ENCODE measurements at places on chromosomes 1 and 21.

DNA sequence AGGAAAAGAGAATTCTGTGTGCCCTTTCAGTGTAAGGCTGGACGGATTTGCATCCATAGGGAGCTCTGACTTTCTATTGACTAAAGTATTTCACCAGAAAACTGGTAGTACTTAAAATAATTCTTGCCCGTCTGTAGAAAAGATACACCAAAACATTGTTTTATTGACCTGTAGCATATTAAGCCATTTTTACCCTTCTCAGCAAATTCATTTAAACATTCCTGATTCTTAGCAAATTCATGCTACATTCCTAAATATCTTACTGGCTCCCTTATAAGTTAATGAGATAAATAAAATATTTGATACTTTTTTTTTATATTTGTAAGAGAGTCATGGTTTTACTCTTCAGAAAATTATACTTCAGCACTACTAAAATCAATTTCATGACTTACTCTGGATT, 1.6 kb upstream of the IPP start:
- DNase-seq = no peak

DNA sequence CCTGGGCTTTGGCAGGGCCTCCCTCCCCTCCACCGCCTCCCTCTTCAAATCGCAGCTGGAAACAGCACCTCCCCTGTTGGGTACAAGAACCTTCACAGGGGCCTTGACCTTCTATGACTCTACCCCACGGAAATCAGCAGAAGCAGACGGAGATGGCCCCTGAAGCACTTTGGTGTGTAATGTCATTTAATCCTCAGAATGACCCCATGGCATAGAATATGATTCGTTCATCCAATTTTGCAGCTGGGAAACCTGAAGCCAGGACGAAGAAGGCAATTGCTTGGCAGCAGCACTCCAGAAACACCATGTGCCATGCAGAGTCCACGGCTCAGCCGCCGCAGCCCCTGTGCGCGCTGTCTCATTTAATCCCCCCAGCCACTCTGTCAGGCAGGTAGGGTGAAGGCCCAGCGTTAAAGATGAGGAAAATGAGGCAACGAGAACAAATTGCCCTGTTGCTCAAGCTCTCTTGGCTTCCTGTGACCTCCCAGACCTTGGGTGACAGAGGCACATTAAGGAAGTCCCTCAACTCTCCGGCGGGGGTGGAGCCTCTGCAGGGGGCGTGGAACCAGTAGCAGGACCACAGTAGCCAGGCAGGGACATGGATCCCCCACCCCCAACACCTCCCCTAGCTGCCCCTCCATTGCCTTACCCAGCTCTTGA, 25.8 kb upstream of the LAPTM5 start:
- DNase-seq = no peak

- DNase-seq = no peak
Measured at GRCh38 chr1:216599851-216600250, 123.4 kb downstream of the ESRRG start.

DNA sequence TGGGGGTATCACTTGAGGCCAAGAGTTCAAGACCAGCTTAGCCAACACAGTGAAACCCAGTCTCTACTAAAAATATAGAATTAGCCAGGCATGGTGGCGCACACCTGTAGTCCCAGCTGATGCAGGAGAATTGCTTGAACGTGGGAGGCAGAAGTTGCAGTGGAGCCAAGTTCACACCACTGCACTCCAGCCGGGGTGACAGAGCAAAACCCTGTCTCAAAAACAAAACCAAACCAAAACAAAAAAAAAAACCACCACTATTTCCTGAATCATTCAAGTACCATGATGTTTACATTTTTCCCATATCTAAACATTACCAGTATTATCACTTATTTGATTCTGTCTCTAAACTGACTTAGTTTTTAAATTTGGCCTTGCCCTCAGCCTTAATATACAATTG, 29.5 kb downstream of the TUT4 start:
- no peak for DNase-seq

GRCh38 chr1:46472498-46473181, 17.0 kb upstream of the DMBX1 start:
- no peak for DNase-seq

DNA sequence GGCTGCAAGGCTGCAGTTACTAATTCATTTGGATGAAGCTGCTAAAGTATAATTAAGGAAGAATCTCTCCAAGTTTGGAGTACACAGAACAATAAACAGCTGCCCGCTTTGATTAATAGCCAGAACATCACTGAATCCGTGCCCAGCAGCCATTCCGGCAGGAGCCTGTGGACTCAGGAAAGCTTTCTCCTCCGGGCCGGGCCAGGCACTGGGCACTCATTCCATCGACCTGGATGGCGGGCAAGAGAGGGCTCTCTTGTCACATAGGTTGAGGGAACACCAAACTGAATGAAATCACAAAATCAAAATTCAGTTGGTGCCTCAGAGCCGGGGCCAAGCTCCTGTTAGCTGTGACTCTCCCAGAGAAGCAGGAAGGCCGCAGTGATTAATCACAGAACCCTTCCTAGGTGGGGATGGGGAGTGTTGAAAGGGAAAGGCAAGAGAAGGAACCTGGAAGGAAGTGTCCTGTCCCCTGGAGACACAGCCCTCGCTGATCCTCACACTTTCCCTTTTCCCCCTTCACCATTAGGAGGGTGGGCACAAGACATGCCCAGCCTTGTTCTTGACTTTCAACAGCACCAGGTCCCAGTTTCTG, 306.7 kb downstream of the NPHP4 start:
- no peak for DNase-seq

GRCh38 chr1:38077523-38078147, 31.0 kb upstream of the POU3F1 start:
- no peak for DNase-seq

DNA sequence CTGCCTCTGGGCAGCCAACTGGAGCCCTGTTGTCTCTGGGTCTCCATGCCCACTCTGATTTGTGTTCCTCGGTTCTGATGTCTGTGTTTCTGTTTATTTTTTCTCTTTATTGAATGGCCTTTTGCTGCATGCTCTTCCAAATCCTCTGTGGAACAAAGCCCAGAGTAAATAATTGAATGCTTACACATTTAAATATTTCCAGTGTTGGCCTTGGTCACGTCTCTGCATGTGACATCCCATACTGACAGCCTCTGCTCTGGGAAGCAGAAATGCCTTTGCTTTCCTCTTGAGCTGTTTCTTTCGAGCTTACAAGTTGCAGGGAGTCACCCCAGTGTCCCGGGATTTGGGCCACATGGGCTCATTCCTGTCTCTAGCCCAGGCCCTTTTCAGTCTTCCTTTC, 267.9 kb downstream of the PTPRU start:
- no peak for DNase-seq

DNA sequence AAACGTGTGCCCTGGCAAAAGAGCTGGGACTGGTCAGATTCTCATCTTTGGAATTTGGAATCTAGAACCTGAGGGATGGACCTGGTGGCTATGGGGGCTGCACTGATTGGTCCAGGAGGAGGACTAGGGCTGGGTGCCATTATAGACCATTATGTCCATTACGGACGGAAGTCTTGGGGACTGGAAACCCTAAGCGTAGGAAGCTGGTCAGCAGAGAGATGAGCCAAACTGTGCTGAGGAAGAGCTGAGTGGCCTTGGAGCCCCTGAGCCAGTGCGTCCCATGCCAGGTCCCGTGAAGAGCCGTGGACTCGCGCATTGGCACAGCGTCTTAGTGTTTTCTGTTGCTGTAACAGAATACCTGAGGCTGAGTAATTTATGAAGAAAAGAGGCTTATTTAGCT, 10.0 kb downstream of the MRAP start:
- DNase-seq = no peak

DNA sequence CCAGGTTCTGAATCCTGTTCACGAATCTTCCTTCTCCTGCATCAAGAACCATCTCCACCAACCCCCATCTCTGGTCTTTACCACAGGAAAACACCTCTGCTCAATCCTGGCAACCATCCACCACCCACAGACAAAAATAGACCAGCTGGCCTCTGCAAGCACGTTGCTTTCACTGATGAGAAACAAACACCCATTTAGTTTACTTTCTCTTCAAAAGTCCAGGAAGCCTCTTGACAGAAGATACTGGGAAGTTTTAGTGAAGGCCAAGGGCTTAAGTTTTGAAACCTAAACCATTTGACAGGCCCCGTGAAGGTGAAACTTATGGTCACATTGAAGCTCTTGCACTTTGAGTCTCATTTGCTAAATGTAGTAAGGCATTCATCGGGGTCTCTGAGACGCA, 122.6 kb upstream of the PPP2R5A start:
- no peak for DNase-seq

GRCh38 chr1:114338191-114338890, 172.7 kb downstream of the TRIM33 start:
- no peak for DNase-seq

- no peak for DNase-seq
Measured at GRCh38 chr1:204498981-204499380, 4.4 kb upstream of the PIK3C2B start.

GRCh38 chr21:29215709-29216108, 83.0 kb upstream of the BACH1 start:
- no peak for DNase-seq

DNA sequence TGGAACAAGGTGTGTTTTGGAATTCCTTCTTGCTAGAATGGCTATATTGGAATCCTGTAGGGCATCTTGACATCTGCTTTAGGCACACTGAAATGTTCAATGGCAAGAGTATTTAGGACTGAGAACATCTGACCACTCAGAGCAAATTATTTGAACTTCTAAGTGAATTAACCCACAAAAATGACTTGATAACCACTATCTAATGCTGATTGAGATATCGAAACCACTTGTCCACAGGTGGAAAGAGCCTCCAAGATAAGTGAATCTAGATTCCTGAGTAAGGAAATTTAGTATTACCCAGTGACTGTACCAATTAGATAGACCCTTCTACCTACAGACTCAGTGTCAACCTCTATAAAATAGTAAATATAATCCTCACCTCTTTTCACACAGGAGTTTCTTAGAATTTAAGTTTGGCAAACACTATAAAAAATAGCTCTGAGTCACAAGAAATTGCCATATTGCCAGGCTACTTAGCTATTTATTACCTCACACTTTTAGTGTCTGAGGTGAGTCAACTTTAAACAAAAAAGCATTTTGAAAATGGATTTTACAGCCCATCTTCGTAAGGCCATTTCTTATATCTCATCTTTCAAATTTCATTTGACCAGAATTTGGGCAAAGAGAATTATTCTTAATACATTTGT, 421.8 kb downstream of the PTBP2 start:
- no peak for DNase-seq

DNA sequence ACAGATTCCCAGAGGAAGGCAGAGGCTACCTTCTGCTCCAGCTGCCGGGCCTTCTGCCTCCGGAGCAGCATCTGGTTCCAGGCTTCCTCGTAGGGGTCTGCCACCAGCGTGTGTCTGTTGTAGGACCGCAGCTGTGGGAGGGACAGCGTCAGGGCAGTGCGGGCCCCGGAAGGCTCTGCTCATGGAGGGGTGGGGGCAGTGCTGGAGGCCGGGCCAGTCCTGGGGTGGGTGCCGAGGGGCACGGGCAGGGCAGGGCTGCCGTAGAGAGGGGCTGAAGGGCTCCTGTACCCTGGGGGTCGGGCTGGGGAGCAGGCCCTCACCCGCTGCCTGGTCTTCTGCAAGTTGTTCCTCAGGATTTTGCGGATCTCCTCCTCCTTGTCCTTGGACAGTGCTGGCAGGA, 53.2 kb downstream of the SLC9A1 start:
- no peak for DNase-seq

DNA sequence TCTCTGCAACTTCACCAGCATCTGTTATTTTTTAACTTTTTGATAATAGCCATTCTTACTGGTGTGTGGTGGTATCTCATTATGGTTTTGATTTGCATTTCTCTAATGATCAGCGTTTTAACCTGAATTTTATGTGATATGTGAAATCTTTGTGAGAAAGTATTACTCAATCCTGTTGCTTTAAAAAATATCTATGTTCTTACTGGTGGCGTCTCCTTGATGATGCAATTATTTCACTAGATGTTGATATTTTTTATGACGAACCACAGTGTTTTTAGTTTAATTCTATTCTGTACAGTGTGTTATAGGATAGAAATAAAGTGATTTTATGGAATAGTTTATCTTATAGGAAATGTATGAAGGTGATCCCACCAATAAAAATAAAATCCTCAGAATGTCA, 54.7 kb upstream of the GPR88 start:
- no peak for DNase-seq

DNA sequence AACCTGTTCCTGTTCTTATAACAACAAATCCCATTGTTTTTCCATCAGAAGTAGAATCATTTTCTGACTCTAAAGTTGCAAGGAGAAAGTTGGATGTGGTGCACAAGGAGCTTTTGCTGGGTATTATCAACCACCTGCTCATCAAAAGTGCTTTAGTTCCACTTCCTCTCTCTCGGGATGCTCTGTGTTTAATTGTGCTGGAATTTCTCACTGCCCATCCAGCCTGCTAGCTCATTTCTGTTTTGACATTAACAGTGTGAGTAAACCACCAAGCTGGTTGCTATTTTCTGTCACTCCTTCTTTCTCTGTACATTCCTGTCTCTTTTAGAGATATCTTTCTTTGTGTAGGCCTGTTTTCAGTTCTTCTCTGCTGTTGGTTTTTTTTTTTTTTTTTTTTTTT, 6.0 kb downstream of the KDM4A start:
- no peak for DNase-seq

DNA sequence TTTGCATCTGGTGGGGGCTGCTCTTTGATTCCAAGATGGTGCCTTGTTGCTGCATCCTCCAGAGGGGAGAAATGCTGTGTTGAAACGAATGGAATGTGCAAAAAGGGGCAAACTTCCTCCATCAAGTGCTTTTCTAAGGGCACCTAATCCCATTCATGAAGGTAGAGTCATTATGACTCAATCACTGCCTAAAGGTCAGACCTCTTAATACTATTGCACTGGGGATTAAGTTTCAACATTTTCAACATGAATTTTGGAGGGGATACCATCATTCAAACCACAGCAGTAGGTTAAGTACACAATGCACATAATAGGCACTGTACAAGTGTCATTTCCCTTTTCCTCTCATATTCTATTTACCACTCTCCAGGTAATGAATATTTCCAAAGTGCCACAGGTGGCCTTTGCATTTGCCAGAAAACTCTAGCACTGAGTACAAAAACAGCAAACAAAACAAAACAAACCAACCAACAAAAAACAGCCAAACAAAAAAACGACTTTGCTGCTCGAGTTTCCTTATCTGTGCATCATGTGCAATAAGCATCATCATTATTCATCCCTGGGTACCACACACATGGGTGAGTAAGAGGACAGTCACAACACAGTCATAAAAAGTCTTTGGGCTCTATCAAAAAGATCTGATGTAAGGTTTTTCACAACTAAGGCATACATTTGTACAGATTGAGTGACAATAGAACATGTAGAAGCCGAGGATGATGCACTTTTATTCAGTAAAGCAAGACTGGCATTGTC, 42.5 kb downstream of the IFI44 start:
- DNase-seq = no peak

- DNase-seq = no peak
Measured at GRCh38 chr21:46285206-46285661, at the start of gene MCM3AP. Gene MCM3AP, minus strand, starts transcription at chr21:46285611. Its CDS starts 325 bp downstream, at chr21:46285286.

- DNase-seq = no peak
Measured at GRCh38 chr1:206682111-206682510, 2.6 kb upstream of the MAPKAPK2 start.

DNA sequence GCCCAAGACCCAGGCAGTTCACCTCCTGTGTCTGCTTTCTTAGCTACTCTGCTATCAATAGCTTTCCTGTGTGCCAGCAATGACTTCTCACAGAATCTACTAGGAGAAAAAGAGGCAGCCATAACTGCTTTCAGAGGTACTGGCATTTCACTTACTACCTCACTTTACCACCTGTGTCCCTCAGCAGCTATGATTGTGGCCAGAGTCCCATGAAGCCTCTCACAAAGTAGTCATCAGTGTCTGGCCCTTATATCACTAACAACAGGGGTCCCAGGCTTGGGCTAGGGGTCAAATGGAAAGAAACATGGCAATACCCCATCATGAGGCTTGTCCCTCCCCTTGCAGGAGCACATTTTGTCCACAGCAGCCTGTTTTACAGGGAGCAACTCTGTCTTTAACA, 62.7 kb upstream of the EPS8L3 start:
- no peak for DNase-seq

Measured in HCT116 (cell line).